ENCODE measurements at places on chromosomes 4 and X.

GRCh38 chr4:13710246-13710885 lies 82.8 kb upstream of the BOD1L1 start:
- no peak for DNase-seq

DNA sequence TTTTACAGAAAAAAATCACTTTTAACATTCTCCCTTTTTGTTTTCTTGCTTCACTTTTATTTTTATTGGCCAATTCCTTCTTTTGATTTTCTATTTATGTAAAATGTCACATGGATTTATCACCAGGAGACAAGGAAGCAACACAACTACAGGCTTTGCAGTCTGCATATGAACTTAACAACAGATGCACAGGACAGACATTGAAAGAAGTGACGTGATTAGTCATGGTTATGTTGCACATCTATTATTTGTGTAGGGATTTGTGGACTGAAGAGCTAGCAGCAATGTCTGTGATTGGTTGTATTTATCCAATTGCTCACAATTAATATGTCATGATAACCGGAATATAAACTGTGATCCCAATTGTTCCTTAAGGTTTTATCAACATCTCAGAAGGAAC lies 147.8 kb upstream of the KLF3 start:
- DNase-seq = no peak

DNA sequence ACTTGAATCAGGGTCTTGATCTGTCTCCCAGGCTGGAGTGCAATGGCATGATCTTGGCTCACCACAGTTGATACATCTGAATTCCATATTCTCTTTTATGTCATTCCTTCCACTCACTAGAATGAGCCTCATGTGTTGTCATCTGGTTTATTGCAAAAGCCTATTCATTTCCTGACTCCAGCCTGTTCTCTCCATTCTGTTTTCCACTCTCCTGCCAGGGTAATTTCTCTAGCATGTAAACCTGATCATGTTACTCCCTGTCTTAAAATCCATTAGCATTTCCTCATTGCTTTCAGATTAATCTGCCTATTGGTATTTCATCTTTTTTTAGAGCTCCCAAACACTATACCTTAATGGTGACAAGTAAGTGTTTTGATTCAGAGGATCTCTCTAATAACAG lies 4.3 kb upstream of the DDX60L start:
- no peak for DNase-seq

- DNase-seq = no peak
These were observed 40.2 kb upstream of the CBR4 start for GRCh38 chr4:169050284-169050683.

- DNase-seq = no peak
These were observed 80.0 kb upstream of the AFAP1 start for GRCh38 chr4:8019396-8020365.

GRCh38 chr4:15234856-15235126 lies 193.0 kb upstream of the C1QTNF7 start:
- DNase-seq = no peak

- DNase-seq = no peak
These were observed 213.8 kb upstream of the RADX start for GRCh38 chrX:106397788-106398538.

- no peak for DNase-seq
These were observed 69.2 kb downstream of the SORBS2 start for GRCh38 chr4:185742766-185743165.

DNA sequence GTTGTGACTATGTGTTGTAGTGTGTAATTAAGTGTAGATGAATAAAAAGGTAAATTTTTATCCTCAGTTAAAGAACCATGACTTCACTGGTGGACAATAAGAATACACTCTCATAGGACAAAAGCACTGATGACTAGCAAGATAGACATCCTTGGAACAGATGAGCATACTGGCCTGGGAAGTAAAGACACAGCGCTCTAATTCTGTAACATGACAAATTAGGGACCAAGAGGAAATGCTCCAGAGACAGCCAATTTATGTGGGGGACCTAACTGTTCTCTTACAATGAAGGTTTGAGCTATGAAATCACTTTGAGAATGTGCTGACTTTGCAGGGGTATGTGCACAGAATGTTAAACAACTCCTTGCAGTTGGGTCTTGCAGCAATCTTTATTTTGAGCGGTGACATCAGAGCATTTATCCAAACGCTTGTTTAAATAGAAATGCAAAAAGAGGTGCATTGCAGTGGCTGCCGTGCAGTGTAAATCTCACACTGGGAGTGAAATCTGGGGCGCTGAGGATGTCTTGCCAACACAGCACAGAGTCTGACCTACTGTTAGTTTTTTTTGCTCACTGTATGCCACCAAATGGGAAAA lies 109.3 kb downstream of the MAGEC2 start:
- no peak for DNase-seq

All from stimulated activated CD4-positive, alpha-beta T cell treated with anti-CD3 and anti-CD28 coated beads, Interleukin-4, amount 100 ng/mL, for 1 hour (primary cell).